NCI-H524 treated with DMSO at 0.1 percent for 48 hours (cell line): ENCODE measurements at places on chromosomes 1 and 21.

- no peak for DNase-seq
Observed at GRCh38 chr1:232578651-232579195, 51.2 kb downstream of the SIPA1L2 start.

- DNase-seq: peak; percentile 29
Observed at GRCh38 chr1:155859881-155860871, 809 bp downstream of the SYT11 start.

DNA sequence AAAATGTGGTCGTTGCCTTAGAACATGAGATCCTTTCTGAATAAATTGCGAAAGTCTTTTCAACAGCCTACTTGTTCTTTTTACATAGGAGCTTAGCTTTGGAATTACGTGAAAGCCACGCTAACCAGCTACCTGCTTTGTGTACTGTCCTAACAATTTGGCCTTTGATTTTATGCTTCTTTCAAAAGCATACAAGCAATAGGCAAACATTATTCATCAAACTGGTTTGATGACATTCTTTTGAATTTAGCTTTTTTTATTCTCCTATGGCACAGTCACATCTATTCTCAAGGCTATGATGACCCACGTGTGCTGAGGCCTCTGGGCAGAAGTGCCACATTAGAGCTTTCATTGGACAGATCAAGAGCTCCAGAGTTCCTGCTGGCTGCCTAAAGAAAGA lies 178.0 kb upstream of the DPT start:
- no peak for DNase-seq

DNA sequence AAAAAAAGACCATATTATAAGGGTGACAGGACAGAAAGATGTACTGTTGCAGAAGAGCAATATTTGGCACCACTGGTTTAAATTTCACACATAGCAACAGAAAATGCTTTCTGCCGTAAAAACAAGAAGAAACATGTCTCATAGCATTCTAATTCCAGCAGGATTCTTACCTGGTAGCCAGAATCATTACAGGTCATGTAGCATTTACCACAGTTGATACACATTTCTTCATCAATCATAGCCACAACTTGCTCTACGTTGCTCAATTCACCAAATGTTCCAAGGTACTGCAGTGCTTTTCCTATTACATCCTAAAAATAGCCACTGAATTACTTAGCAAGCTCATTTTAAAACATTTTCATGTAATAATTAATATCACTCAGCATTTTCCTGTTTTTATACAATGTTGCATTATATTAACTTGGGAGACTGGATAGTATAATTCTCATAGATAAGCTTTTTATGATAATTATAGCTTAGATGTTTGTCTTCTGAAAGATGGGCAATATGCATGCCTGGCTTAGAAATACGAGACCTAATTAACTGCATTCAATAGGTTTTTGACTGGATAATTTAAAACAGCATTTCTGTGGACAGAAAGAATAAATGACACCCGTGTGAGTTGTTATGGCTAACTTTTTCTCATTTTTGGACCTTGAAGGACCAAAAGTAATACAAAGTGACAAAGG lies 360.7 kb downstream of the PTBP2 start:
- DNase-seq: no peak

DNA sequence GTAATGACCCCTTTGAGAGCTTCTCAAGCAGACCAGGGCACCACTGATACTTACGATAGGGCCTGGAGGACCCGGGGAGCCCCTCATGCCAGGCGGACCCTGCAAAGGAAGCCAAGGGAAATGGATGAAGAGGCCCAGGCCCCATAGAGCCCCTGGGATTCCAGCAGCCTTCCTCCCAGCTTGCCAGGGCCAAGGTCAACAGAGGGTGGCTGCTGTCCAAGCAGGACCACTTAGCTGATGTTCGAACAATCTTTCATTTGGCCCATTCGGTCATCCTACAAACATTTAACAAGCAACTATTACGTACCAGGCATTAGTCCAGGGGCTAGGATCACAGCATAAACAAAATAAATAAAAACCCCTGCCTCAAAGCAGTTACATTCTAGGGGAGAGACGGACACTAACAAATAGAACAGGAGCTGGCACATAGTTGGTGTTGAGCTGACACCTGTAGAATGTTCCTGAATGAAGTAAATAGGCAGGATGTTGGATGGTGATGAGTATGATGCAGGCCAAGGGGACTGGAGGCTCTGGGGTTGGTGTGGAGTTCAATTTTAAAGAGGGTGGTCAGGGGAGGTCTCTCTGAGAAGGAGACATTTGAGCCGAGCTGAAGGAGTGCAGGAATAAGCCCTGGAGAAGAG lies 27.0 kb upstream of the PEF1 start:
- no peak for DNase-seq

DNA sequence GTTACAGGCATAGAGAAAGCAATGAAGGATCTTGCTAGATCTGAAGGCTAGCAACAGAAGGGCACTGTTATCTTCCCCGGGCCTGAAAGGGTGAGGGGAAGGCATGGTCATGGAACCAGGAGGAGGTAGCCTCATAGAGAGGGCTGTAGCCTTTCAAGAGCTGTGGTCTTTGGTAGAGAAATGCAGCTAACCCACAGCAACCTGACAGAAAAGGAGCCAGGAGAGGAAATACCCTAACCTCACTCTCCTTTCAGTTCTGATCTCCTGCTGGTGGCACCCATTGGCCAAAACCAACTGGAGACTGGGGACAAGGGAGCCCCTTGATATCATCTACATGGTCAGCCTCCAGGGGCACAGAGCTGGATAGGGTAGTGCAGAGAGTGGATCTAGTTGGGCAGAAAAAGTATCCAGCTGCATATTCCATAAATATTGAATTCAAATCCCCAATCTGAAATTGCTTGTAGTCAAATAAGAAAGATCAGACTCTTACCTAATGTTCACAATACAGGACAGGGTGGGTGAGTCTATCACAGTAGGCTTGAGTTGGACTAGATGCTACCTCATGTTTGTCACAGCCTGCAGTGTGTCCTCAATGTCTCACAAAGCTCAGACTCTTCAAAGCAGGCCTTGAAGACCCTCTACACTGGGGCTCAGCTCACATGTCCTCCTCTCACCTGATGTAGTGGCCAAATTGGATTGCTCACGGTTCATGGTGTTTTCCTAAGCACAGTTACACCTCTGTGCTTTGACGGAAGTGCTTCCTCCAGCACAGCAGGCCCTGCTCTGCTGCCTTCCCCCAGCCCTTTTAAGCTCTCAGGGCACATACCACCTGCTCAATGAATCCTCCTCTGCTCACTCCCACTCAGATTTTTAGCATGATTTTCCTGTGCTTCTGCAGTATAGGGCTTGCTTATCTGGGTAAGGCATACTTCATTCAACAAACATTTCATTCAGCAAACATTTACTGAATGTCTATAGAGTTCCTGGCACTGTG lies 74.1 kb upstream of the JUN start:
- no peak for DNase-seq

DNA sequence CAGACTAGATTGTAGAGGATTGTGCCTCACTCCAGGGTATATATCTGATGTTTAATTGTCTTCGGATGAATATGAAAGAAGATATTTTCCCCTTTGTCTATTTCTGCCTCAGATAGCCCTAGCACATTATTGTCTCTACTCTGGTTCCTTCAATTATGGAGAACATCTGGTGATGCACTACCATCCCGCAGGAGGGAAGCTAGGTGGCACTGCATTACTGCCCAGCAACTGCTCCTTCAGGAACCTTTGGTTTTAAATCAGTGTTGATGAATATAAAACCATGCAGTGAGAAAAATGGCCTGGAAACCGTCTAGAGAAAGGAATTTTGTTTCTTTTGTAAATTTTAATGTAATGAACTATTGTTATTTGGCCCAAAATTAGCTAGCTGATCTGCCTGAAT lies 68.5 kb downstream of the GPR88 start:
- no peak for DNase-seq

DNA sequence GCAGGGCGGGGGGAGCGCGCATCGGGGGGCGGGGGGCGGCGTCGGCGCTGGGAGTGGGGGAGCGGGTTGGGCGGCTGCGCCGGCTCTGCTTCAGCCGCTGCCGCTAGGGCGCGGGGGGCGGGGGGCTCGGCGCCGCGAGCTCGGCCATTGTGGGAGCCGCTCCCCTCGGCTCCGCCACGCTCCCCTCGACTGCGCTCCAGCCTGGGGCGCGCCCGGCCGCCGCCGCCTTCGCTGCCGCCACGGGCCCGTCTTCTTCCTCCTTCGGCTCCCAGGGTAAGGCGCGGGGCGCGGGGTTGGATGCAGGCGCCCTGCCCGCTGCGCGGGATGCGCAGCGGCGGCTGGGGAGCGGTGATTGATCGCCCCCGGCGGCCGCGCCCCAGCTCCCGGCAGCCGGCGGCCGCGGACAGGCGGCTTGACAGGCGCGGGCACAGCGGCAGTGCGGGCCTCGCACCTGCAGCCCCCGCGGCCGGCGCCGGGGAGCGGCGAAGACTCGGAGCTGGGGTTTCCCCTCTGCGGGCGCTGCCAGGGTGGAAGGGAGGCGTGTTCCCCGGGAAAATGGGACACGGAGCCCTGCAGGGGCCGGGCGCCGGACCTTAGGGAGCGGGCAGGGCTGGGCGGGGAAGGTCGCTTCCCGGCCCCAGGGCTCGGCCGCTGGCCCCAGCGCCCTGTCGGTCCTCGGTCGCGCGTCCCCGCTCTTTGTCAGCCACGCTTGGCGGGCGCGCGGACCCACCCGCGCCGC lies 55.3 kb downstream of the NDUFS5 start:
- DNase-seq: no peak

GRCh38 chr1:203536575-203536974 lies 42.6 kb downstream of the OPTC start:
- DNase-seq: no peak

- no peak for DNase-seq
Observed at GRCh38 chr1:24909388-24909898, 20.6 kb downstream of the RUNX3 start.

GRCh38 chr1:54601730-54602129 lies 21.6 kb downstream of the FAM151A start:
- DNase-seq: no peak

DNA sequence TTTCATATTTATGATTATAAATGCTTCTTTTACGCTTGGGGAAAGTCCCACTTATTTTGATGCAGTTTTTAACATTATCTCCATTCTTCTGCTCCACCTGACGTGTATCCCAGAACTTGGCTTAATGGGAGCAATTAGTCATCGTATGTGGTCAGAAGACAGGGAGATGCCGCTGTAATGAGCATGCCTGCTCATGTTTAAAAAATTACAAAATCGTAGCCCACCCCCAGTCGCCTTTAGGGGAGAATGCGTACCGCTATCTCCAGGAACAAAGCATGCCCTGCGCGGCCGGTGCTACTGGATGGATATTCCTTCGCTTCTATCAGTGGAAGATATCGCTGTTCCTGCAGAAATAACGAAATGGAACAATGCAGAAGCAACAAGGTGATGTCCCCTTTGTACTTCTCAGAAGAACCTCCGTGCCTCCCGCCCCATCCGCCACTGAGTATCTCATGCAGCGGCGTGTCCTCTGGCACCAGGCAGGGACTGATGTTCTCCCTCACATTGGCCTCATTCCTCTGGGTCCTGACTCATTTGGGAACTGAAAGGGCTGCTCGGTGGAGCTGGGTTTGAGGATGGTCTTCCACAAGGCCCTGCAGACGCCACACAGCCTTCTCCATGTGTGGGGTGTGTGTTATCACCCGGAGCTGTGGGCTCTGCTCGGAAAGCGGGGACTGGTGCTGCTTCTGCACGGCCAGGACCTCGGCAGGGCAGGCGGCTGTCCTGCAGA lies 116.3 kb upstream of the COL6A1 start:
- DNase-seq: no peak
